ENCODE measurements at places on chromosomes 6 and 20. TPM values are rescaled to one million over a fixed set of nuclear protein-coding genes. Genes with fewer than 3 reads are reported as not detected.

DNA sequence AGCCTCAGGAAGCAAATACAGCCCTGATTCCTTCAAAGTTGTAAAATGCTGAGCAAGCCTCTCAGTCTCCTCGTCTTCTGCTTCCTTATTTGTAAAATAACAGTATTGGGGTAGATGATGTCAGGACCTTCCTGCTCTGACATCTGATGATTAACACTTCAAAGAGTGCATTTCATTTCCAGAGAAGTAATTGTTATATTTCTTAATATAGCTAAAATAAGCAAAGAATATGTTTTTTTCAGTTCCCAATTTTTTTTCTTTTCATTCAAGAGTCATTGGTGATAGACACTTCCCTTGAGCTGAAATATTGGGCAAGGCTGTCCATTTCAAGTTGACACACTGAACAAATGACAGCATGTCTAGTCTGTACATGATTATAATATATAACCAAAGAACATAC is 53.4 kb downstream of the SLX4IP start:
- no peak for DNase-seq

DNA sequence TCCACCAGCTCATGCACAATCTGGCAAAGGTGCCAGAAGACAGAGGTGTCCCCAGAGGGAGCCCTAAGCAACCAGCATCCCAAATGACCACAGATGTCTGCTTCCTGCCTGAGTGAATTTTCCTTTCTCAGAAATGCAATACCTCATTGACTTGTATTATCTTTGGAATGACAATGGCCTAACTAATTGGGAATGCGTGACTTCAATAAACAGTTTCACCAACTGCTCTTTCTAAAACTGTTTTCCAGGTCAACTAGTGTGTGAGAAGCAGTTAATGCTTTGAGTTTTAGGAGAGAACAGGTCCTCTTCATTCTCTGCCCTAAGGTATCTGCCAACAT is 108.9 kb upstream of the SNX9 start:
- DNase-seq = no peak

- DNase-seq = no peak
These were observed 177.6 kb downstream of the JARID2 start for GRCh38 chr6:15423286-15423993.

- no peak for DNase-seq
These were observed 24.5 kb upstream of the ABCC10 start for GRCh38 chr6:43402820-43403219.

DNA sequence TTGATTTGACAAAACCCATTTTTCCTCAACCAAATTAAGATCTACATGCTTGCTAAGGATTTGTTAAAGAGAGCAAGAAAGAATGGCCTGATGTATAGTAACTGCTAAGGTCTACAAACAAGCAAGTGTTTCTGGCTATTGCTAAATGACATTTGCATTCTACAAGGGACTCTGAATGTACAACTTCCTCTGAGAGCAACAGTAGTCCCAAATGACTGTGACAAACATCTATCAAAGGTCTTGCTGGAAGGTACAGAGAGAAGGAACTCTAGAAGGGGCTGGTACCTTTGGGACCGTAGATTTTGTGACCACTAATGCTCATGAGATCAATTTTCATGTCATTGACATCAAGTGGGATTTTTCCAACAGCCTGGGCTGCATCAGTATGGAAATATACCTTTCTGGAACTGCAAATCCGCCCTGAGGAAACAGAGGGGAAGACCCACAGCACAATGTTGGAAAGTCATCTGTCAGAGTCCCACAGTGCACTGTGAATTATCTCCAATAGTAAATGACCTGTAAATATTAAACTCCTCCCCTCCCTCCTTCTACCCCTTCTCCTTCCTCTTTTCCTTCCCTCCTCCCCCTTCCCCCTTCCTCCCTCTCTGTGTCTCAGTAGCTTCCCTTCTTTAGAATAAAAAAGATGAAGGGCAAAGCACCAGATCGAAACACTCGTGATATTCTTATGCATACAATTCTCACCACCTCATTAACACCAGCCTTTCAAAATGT is 15.9 kb upstream of the CPNE1 start:
- DNase-seq = no peak

GRCh38 chr20:41034239-41034638 is 5.6 kb downstream of the TOP1 start:
- DNase-seq = no peak

DNA sequence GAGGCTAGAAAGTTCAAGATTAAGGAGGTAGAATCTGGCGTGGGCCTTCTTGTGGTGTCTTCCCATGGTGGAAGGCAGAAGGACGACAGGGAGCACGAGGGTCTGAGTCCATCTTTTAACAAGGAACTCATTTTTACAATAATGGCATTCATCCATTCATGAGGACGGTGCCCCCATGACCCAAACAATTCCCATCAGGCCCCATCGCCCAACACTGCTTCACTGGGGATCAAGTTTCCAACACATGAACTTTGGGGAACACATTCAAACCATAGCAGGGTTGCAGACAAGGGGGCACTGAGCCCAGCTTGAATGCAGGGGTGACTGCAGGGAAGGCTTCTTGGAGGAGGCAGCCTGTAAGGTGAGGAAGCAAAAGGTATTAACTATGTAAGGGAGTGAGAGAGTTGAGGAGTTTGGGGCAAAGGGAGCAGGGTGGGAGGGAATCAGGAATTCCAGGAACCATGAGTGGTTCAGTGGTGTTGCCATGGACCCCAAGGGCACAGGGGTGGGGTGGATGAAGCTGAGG is 5.5 kb downstream of the RAB44 start:
- no peak for DNase-seq

DNA sequence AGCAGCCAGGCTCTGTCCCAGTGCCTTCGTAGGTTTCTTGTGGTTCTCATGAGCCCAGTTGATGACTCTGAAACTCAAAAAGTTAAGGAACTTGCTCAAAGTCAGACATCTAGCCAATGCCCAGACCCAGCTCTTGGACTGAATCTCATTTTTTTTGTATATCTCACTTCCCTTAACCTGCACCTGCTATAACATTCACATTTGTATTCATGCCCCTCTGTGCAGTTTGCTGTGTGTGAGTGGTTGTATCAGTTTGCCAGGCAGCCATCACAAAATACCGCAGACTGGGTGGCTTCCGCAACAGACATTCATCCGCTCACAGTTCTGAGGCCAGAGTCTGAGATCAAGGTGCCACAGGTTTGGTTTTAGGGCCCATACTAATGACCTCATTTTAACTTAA is 49.9 kb downstream of the IPCEF1 start:
- DNase-seq = no peak

DNA sequence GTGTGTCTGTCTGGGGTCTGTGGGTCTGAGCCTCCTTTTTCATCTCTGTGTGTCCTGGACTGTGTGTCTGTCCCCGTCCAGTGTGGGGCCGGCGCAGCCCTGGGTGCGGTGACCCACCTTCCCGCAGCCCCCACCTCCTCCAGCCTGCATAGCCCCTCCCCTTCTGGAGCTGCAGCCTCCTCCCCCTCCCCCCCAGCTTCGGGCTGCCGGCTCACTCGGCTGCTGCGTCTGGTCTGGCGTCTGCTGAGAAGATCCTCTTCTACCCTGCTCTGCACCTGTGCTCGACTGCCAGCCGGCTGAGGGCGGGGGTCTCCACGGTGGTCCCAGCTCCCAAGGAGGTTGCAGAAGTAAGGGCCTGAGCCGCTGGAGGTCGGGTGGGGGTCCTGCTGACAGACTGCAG is 7.6 kb upstream of the LKAAEAR1 start:
- DNase-seq = no peak

DNA sequence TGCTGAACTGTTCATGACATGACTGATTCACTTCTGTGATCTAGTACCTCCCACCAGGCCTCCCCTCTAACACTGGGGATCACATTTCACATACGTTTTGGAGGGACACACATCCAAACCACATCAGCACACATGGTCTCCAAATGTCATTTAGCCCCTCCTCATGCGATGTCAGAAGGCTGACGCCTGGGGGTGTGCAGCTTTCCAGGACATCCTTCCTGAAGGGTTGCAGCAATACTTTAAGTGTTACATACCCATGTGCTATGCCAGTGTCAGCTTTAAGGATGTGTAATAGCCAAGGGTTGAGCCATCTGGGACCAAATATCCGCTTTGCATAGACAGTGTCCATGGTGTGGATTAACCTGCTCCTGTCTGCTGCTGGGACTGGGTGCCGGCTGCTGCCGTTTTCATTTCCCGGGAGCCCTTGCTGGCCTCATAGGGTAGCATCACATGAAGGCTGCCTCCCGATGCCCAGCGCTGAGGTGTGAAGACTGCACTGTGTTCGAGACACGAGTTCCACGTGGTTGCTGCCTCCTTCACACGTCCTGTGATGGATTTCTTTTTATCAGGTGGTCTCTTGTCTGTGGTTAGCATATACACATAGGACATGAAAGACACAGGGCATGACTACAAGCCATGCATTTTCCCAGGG is 219.0 kb downstream of the THBS2 start:
- DNase-seq = no peak

- DNase-seq = no peak
These were observed 6.7 kb upstream of the PDSS2 start for GRCh38 chr6:107466062-107466461.

- DNase-seq = no peak
These were observed 104.9 kb downstream of the PLEKHG1 start for GRCh38 chr6:150704447-150705192.

GRCh38 chr6:24898676-24899075 is 37.1 kb downstream of the RIPOR2 start:
- no peak for DNase-seq

GRCh38 chr6:20571261-20571660 is 37.0 kb downstream of the CDKAL1 start:
- DNase-seq = no peak

DNA sequence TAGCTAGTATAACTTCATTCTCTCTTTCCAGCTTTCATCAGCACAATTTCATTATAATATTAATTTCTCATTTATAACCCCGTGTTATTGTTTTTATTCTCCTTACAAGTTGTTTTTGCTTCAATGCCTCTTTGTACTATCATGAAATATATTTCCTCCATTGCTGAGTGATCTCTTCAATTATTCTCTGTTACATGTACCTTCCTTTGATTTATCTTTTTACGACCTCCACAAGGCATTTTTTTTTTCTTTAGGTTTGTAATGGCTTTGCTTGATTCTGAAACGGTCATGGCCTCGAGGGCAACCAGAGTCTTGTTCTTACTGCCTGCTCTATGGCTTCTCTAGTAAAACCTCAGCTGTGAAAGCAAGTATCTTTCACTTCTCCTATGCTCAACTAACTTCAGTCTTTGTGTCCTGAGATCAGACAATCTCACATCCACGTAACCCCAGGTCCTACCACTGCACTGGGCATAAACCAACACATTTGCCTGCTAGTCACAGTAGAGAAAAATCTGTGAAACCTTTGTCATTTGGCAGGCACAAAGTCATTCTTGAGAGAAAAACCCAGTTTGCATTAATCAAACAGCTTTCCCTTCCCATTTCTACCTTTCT is 119.9 kb downstream of the UST start:
- DNase-seq = no peak

DNA sequence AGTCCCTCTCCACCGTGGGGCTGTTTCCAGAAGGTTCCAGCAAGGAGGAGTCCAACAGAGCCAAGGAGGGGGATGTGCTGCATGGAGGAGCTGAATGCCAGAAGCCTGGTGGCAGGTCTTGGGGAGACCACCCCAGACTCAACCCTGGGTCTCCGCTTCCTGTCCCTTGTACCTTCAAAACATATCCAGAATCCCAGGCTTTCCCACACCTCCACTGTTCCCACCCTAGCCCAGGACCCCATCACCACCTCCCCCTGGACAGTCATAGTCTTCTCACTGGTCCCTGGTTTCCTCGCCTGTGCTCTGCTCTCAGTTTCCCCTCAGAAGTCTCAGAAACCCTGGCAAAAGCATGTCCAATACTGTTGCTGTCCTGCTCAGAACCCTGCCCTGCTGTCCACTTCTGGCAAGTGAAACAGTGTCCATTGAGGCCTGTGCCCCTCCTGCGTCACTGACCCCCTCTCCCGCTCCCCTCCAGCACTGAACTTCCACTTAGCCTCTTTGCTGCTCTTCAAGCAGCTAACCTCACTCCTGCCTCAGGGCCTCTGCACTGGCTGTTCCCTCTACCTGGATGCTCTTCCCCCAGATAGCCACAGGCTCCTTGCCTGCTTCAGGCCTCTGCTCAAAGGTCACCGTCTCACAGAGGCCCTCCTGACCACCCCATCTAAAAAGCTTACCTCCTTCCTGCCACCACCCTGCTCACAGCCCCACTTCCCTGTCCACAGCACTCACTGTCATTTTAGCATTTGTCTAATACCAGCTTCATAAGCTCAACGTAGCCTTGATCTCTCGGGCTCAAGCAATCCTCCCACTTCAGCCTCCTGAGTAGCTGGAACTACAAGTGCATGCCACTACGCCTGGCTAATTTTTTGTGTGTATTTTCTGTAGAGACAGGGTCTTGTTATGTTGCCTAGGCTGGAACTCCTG is 169.2 kb downstream of the GRM4 start:
- DNase-seq = no peak

DNA sequence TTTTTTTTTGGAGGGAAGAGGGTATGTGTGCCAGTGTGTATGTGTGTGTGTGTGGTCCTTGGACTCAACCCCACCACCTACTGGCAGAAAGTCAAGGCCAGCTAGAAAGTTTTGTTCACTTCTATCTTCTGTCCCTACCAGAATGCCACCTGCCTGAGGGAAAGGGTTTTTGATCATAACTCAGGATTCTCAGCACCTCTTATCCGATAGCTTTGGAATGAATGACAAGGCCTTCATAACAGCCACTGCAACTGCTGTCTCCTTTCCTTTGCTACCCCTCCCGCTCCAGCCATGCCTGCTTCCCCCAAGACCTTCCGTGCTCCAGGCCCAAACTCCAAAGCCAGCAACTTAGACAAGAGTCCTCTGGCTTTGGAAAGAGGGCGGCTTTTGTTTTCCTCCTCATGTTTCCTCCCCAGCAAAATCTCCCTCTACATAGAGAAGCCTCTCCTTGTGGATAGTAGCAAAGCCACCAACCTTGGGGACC is 18.7 kb downstream of the BTN3A1 start:
- DNase-seq = no peak

- DNase-seq = no peak
These were observed 273.0 kb upstream of the PREP start for GRCh38 chr6:105675715-105676397.

DNA sequence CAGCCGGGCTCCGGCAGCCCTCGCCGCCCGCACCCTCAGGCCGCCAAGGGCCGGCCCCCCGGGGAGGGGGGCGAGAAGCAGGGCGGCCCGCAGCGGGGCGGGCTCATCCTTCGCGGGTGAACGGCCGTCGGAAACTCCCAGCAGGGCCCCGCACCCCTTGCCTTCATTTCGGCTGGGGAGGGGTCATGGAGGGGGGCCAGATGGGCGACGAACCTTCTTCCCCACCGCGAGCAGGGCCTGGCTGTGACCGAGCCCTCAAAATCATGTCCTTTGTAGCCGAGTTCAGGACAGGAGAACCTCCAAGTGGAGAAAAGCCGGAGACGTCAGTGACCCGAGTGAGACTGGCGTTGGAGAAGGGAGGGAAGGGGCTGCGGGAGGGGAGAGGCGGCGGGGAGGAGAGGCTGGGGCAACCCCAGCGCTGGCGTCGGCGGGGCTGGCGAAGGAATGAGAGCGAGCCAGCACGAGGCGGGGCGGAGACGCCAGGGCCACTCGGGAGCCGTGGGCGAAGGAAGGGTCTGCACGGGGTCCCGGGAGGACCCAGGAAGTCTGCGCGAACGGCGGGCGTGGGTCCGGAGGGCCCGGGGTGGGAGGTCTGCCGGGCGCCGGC is 571 bp upstream of the FOXC1 start:
- DNase-seq = no peak

The SLC32A1 gene
- not detected for total RNA-seq

The MEI4 gene
- total RNA-seq = 2.6 TPM

The DOK5 gene
- total RNA-seq = 0.24 TPM

The XKR7 gene
- 2.7 TPM for total RNA-seq

The RSPO4 gene
- total RNA-seq = 1.4 TPM

The TRIM39 gene
- 17.9 TPM for total RNA-seq

The TAGAP gene
- not detected for total RNA-seq

The KCNG1 gene
- 7.8 TPM for total RNA-seq

All from progenitor cell of endocrine pancreas (in vitro differentiated cells).